ENCODE measurements at places on chromosomes 6 and 20.

- no peak for DNase-seq
These were observed 285.4 kb downstream of the PHACTR1 start for GRCh38 chr6:13001927-13002326.

DNA sequence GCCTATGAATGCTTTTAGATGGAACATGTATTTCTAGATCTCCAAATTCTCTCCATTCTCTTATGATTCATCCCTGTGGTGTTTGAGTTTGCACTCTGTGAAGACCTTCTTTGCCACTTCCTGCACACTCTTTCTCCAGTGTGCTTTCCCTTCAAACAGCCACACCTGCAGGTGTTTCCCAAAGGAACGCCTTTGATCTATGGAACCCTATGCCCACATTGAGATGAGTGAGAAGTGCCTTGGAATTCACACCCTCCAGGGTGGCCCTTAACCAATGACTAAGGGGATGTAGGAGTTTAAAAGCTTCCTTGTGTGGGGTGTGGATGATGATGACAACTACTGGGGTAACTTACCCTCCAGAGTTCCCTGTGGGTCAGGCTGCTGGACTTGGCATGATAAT, 570.1 kb downstream of the DHX35 start:
- no peak for DNase-seq

GRCh38 chr6:145155873-145156782, 579.2 kb downstream of the EPM2A start:
- DNase-seq = no peak

- peak; percentile 21 for DNase-seq
These were observed 192.2 kb upstream of the LRFN2 start for GRCh38 chr6:40779409-40779808.

- peak; percentile 12 for DNase-seq
These were observed 248.0 kb downstream of the CDH26 start for GRCh38 chr20:60206259-60206658.

GRCh38 chr6:14664621-14665315, 547.2 kb downstream of the CD83 start:
- no peak for DNase-seq

DNA sequence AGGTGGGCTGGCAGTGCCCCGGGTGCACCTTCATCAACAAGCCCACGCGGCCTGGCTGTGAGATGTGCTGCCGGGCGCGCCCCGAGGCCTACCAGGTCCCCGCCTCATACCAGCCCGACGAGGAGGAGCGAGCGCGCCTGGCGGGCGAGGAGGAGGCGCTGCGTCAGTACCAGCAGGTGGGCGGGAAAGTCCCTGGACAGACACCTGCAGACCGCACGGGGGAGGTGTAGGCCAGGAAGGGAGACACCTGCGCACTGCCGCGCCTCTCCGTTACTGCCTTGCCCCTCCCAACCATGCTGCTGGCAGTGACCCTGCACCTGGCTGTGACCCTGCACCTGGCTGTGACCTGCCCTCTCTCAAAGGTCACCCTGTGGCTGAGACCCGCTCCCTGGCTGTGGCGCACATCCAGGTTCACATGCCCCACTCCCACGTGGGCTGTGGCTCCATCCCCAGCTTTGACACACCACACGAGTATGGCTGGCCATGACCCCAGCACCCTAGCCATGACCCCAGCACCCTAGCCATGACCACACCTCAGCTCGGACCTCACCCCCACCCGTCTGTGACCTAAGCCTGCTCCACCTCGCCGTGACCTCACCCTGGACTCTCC, 11.6 kb downstream of the RBCK1 start:
- no peak for DNase-seq

- DNase-seq = no peak
These were observed 143.3 kb downstream of the KHDC1L start for GRCh38 chr6:73081955-73082354.

GRCh38 chr6:159052720-159053119, 7.9 kb upstream of the TAGAP start:
- DNase-seq = no peak

- no peak for DNase-seq
These were observed 115.0 kb downstream of the HFE start for GRCh38 chr6:26202201-26202611.

GRCh38 chr6:21061892-21062291, 527.6 kb downstream of the CDKAL1 start:
- no peak for DNase-seq

- no peak for DNase-seq
These were observed 9.7 kb upstream of the TBC1D7 start for GRCh38 chr6:13338038-13338437.

GRCh38 chr6:100470422-100471120, 5.8 kb upstream of the SIM1 start:
- no peak for DNase-seq

DNA sequence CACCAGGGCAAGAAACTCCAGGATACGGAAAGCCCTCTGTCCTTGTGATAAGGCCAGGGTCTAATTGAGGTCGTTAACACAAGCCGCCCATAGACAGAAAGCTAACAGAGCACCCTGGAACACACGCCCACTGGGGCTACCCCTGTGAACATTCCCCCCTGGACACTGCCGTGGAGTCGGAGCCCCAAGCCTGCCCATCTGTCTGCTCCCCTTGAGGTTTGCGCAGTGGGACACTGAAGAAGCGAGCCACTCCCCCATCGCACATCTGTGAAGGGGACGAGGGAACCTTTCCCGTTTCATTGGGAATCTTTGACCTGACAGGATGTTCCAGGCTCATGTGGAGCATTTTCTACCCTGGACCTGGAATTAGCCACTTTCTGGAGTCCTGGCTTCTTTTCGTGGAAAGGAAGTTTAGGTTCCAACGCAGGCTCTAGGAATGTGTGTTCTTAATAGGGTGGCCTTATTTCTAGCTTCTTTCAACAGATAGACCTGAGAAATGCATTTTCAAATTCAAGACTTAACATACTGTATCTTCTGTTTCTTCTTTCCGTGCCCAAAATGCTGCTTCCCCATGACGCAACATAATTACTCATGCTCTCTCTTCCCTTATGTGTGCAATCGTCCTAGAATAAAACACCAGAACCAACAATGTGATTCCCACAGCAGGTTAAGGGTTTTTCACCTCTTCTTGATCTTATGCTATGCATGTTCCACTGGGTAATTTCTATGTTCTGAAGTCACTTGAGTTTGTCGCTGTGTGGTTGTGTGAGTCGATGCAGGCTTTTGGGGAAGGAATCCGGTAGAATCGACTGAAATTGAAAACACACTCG, 161.1 kb downstream of the ERMARD start:
- no peak for DNase-seq

- DNase-seq = no peak
These were observed 3.1 kb downstream of the ZBTB2 start for GRCh38 chr6:151388236-151388635.

DNA sequence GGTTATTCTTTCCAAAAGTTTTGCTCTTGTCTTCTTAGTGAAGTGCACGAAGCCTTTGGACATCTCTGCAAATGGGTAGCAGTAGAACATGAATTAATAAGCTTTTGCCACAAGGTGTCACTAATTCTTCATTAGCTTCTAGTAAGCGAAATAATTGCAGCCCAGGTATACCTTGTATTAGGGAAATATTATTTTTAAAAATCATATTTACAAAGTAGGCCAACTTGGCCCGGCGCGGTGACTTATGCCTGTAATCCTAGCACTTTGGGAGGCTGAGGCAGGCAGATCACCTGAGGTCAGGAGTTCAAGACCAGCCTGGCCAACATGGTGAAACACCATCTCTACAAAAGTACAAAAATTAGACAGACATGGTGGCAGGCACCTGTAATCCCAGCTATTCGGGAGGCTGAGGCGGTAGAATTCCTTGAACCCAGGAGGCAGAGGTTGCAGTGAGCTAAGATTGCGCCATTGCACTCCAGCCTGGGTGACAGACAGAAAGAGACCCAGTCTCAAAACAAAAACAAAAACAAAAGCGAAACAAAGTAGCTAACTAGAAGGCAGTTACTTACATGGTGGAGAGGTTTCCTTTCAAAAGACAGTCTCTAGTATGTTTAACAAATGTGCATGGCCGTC, 8.8 kb upstream of the RSPH3 start:
- no peak for DNase-seq

DNA sequence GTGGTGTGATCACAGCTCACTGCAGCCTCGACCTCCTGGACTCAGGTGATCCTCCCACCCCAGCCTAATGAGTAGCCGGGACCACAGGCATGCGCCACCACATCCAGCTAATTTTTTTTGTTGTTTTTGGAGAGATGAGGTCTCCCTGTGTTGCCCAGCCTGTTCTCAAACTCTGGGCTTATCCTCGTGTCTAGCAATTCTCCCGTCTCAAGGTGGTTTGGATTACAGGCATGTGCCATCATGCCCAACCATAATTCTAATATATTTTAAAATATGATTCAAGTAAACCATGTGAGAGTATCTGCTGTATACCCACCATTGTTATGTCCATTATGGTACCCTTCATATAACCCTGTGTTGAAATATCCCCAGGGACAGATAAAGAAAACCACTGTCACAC, 60.3 kb upstream of the C20orf144 start:
- no peak for DNase-seq

GRCh38 chr6:157605484-157605883, 217.6 kb upstream of the SNX9 start:
- no peak for DNase-seq

DNA sequence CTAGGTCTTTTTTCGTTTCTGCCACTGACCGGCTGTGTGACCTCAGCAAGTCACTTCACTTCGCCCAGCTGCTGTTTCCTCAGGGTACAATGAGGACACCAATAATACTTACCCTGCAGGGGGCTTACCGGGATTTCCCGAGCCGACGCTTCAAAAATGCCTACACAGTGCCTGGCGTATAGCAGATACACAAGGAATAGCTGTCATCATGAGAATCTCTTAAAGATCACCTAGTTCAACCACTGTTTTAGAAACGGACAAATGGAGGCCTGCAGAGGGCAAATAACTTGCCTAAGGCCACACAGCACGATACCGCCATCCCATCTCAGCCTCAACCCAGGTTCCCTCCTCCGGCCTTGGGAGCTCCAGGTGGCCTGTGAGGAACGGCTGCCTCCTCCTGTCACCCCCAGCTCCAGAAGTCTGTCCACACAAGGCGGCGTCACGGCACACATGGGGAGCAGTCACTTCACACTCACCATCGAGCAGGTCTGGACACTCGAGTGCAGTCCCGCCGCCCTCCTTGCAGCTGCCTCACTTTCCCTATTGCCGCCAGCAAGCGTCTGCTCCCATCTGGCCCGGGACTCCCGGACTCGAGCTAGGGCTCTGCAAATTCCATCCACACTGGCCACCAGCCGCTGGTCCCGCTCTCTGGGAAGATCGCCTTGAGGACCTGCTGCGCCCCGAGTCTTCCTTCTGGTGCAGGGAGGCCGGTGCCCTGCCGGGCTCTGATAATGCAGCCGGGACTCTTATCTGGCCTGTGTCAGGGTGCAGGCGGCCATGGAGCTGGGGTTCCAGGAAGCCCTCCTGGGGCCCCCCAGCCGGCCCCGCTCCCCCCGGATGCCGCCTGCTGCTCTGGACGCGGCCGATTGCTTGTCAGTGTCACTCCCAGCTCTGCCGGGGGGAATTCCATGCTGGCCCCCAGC, at the start of gene RIPOR3:
TSS of gene RIPOR3 (minus strand) at position 893 of the 923 bp plus-strand sequence. CDS start at position 479, 414 bp downstream.
- DNase-seq = no peak

GRCh38 chr6:5442916-5443315, 181.6 kb downstream of the FARS2 start:
- no peak for DNase-seq

- peak; percentile 66 for DNase-seq
These were observed 10.9 kb downstream of the ZNF217 start for GRCh38 chr20:53582574-53583351.

DNA sequence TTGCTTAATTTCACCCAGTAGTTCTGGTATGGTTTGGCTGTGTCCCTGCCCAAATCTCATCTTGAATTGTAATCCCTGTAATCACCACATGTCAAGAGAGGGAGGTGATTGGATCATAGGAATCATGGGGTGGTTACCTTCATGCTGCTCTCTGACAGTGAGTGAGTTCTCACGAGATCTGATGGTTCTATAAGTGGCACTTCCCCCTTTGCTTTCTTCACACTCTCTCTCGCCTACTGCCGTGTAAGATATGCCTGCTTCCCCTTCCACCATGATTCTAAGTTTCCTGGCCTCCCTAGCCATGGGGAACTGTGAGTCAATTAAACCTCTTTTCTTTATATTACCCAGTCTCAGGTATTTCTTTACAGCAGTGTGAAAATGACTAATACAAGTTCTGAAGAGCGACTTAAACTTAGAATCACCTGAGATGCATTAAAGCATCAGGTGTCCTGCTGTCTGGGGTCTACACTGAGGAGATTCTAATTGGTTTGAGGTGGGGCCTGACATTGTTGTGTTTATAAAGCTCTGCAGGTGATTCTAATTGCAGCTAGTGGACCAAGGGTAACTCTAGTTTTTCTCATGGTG, 82.1 kb upstream of the DTNBP1 start:
- DNase-seq = no peak

DNA sequence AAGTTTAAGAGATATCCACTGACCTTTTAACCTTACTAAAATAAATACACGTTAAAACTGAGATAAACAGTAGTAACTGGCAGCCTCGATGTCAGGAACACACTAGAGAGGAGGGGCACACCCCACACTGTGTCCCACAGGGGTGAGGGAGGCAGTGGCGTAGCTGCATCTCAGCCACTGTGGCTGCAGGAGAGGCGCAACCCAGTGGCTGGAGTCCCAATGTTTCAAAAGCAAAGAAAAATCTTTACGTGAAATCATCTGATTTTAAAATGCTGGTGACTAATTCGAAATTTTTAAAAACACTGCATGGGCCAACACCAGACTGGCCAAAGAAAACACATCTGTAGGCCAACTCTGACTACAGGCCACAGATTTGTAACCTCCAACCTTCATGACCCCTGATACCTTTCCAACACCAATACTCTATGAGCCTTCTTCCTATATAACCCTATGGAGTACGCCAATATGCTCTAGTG, 54.7 kb downstream of the TRAM2 start:
- no peak for DNase-seq

DNA sequence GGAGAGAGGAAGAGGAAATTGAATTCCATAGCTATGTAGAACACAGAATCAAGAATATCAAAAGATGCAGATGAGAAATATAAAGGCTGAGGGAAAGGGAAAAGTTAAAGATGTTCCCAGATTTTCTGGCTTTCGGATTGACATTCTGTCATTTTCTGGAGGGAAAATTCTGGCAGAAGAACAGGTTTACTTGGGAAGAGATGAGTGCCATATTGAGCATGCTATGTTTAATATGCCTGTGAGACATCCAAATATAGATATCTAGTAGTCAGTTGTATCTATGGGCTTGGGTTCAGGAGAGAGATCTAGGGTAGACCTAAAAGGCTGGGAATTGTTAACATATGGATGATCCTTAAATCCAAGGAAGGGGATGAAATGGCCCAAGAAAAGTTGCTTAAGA, 181.9 kb upstream of the ARG1 start:
- no peak for DNase-seq

DNA sequence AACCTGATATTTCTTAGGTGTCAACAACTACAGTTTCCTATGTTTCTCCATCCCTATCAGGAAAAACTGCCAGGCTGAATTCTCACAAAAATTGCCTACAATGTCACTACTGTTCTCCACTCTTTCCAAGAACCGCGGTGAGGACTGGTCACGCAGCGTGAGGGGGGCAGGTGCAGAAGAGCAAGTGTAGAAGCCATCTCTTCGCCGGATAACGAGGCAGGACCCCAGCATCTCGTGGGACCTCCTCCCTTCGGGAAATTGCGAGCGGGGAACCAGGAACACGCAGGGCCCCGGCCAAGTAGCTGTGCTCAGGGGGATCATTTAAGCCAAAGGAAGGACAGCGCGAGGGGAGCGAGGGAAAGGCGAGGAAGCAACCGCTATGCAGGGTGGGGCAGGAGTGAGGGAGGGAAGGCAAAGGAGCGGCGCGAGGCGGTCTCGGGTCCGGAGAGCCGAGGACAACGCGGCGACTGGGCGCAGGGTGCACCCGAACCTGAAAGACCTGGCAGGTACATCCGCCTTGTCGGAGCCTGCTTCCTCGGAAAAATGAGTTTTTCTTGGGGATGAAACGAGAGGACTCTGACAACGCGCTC, 559 bp downstream of the APMAP start:
- no peak for DNase-seq
